ENCODE measurements at places on chromosomes 16 and 17.
A peak's percentile ranks its signal among the peaks of the same experiment; 100 is the strongest.

- DNase-seq: no peak
Observed at GRCh38 chr17:53979991-53980390, 157.3 kb downstream of the KIF2B start.

DNA sequence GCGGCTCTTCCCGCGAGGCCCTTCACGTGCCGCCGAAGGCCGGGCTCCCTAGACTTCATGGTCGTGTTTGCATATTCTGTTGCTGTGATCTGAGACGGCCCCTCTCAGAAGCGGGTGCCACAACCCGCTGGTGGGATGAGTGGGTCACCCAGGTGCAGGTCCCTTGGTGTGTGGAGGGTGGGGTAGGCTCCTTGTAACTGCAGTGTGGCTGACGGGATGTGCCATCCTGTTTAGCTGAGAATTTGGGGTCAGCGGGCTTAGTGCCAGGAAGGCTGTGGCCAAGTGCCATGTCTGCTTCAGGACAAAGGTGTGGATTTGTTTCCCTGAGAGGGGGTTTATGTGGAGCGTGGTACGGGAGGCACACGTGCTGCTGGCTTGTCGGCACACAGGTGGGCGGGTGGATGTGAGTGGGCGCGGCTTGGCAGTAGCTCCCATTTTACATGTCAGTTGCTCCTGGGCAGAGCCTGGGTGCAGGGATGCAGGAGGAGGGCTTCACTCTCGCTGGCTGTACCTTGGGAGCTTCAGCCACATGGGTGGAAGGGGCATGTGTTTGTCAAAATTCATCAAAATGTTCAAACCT is 9.2 kb upstream of the WFIKKN1 start:
- DNase-seq: no peak

GRCh38 chr17:33596899-33597298 is 303.8 kb upstream of the ASIC2 start:
- no peak for DNase-seq

GRCh38 chr17:71963351-71963750 is 157.5 kb upstream of the SOX9 start:
- no peak for DNase-seq

- DNase-seq: no peak
Observed at GRCh38 chr16:55297062-55297909, 26.7 kb upstream of the IRX6 start.

GRCh38 chr17:52048137-52048898 is 110.2 kb downstream of the CA10 start:
- no peak for DNase-seq

DNA sequence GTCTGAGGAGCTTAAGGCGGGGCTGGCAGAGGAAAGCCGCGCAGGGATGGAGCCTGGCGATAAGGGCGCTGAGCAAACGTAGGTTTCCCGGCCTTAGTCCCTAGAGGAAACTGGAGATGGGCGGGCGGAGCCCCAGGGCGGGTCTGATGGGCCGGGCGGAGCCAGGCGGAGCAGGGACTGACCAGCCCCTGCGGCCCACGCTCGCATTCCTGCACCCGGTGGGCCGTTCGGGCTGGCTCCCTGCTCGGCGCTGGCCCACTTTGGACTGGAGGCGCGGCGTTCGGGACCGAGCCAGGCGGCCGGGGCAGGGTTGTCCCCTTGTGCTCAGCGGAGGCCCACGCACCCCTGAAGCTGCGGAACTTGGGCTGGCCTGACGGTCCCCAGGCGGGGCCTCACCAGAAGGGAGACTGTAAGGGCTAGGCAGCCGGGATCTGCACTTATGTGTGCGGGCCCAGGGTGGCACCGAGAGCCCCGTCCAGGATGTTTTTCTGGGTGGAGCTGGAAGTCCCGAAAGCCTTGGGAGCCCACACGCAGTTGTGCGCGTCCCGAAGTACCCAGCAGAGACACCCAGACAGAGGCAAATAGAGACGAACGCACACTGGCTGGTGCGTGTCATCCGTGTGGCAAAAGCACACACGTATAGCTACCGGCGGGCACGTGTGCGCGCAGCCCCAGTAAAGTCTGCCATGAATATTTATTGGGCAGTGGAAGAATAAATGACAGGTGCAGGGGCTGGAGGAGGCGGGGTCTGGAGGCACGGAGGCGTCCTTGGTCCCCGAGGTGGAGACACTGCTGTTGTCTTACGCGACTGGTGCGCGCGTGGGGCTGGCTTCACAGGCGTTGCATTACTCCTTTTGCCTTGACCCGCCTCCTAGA is 1.4 kb downstream of the PYDC1 start:
- DNase-seq: no peak

DNA sequence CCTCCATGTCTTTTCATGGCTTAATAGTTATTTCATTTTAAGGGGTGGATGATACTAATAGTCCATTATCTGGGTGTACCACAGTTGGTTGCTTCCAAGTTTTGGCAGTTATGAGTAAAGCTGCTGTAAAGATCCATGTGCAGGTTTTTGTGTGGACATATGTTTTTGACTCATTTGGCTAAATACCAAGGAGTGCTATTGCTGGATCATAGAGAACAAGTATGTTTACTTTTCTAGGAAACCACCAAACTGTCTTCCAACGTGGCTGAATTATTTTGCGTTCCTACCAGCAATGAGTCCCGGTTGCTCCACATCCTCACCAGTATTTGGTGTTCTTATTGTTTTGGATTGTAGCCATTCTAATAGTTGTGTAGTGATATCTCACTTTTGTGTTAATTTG is 181.9 kb downstream of the SPECC1 start:
- no peak for DNase-seq

DNA sequence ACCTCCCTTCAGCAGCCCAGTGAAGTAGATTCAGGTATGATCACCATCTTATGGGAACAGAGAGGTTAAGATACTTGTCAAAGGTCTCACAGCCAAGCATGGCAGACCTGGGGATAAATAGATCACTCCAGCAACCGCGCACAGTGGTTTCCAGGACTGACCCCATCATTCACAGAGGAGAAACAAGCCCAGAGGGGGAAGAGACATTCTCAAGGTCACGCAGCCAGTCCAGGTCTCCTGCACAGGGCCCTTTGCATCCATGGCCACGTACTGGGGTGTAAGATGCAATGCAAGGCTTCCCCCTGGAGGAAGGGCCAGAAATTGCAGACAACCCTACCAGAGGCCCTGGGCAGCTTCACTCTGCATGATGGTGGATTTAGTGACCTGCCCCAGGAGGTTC is 19.9 kb downstream of the TLE7 start:
- peak; percentile 11 for DNase-seq

GRCh38 chr16:86553356-86553755 is 1.7 kb downstream of the MTHFSD start:
- DNase-seq: no peak

GRCh38 chr16:62036101-62036801 is at the start of gene CDH8:
TSS of gene CDH8 (minus strand) at chr16:62036438. CDS start at chr16:62021403, 15,035 bp downstream.
- DNase-seq: no peak

GRCh38 chr16:8374586-8375231 is 215.6 kb downstream of the TMEM114 start:
- no peak for DNase-seq

GRCh38 chr16:89350701-89351380 is 133.3 kb downstream of the ZNF778 start:
- no peak for DNase-seq

GRCh38 chr17:45051060-45051719 is at the start of gene DCAKD:
TSS of gene DCAKD (minus strand) at chr17:45051632. CDS start at chr17:45034885, 16,747 bp downstream.
- peak; percentile 89 for DNase-seq

- no peak for DNase-seq
Observed at GRCh38 chr16:61083711-61084110, 952.5 kb downstream of the CDH8 start.

DNA sequence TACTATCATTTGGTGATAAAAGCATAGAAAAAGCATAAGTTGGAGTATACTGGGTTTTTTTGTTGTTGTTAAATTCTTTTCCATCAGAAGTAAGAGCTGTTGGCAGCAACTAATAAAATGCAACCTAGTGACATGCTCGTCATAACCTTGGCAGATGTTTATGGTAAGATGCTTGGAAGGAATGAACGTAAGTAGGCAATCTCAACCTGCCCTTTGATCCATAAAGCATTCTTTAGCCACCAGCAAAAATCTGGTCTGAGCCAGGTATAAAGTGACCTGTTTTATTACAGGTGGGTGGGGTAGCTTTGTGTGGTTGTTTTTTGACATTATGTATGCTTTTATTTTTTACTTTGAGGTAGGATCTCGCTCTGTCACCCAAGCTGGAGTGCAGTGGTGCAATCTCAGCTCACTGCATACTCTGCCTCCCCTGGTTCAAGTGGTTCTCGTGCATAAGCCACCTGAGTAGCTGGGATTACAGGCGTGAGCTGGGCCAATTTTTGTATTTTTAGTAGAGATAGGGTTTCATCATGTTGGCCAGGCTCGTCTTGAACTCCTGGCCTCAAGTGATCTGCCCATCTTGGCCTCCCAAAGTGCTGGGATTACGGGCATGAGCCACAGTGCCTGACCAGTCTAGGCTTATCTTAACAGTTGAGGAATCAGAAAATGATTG is 22.0 kb downstream of the WSB1 start:
- DNase-seq: no peak

- no peak for DNase-seq
Observed at GRCh38 chr17:11871773-11872172, 125.5 kb downstream of the ZNF18 start.

DNA sequence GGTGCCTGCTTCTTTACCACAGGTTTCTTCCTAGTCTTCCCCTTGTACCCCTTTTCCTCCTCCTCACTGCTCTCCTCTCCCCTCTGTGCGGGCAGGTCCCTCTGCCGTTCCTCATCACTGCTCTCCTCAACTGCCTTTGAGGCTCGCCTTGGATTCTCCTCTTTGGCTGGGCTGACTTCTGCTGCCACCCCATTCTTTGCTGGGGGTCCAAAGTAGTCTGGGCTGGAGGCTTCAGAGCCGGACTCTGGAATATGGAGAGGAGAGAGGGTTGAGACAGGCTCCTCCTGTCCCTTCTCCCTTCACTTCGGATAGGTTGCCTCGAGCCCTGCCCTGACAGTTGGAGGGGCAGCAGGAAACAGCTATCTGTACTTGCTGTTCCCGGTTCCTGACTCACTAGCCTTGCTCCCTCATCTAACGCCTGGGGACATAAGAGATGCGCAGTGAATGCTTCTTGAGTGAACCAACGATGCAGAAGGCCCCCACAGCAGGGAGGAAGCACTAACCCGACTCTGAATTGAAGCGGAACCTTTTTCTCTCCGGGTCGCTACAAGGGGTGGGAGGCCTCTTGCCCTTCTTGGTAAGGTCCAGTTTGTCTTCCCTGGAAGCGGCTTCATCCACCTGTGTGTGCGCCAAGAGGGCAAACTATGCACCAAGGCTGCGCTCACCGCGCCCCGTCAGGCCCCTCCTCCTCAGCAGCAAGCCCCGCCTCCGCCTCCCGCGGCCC is 655 bp downstream of the HIRIP3 start:
- peak; percentile 75 for DNase-seq

- no peak for DNase-seq
Observed at GRCh38 chr16:3536271-3536731, 35.5 kb downstream of the CLUAP1 start.

DNA sequence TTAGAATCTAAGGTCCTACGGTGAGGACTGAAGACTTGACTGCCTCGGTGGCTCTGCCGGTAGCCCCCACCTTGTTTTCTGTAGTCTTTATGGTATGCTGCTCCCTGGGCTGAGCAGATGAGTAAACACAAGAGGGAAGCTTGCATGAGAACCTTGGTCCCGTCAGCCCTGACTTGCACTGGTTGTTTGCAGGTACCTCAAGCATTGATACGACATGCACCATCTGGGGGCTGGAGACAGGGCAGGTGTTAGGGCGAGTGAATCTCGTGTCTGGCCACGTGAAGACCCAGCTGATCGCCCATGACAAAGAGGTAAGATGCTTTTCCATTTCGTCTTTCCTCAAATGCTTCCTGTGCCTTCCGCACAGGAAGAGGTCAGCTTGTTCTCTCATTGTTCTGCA is 21.1 kb upstream of the TACO1 start:
- DNase-seq: no peak

GRCh38 chr17:63337579-63337978 is 108.5 kb downstream of the CYB561 start:
- DNase-seq: no peak

GRCh38 chr17:64497565-64498035 is 746 bp upstream of the POLG2 start:
- DNase-seq: no peak

GRCh38 chr17:34764716-34765115 is 185.3 kb downstream of the TMEM132E start:
- DNase-seq: no peak

GRCh38 chr16:7420079-7420478 is 87.4 kb downstream of the RBFOX1 start:
- no peak for DNase-seq

- no peak for DNase-seq
Observed at GRCh38 chr16:11880007-11880406, 28.7 kb upstream of the RSL1D1 start.

- DNase-seq: no peak
Observed at GRCh38 chr16:52721331-52721730, 174.4 kb upstream of the TOX3 start.

Measured in stimulated activated CD4-positive, alpha-beta T cell treated with anti-CD3 and anti-CD28 coated beads, Interleukin-4, amount 100 ng/mL, for 1 hour (primary cell).